Stimulated activated CD4-positive, alpha-beta T cell treated with anti-CD3 and anti-CD28 coated beads, Interleukin-1b, Interleukin-23, amount 100 ng/mL, for 1 hour (primary cell): ENCODE measurements at places on chromosomes 5 and 9.

DNA sequence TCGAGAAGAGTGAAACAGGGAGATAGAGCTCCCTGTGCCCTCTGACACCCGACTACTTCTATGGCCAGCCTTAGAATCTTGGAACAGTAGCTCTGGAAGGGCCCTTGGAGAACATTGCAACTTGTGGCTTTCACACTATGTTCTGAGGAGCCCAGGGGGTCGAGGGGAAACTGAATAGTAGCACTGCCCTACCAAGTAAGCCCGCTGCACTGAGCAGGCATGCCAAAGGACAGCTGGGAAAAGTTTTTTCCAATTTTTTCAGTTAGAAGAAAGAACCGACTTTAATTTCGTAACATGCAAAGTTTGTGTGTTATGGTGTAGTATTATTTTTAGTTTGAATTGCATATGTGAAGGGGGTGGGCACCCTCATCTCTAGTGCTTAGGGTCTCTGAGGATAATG lies 10.9 kb downstream of the SMIM3 start:
- no peak for DNase-seq

- no peak for DNase-seq
Observed at GRCh38 chr9:91017245-91017644, 215.6 kb downstream of the SYK start.

- no peak for DNase-seq
Observed at GRCh38 chr5:31270396-31270795, 76.9 kb downstream of the CDH6 start.

GRCh38 chr5:170597872-170598271 lies 94.1 kb downstream of the KCNIP1 start:
- no peak for DNase-seq

GRCh38 chr5:172447646-172448365 lies 6.5 kb downstream of the SH3PXD2B start:
- DNase-seq, result no peak

- DNase-seq, result no peak
Observed at GRCh38 chr5:42542106-42542505, 118.9 kb downstream of the GHR start.

DNA sequence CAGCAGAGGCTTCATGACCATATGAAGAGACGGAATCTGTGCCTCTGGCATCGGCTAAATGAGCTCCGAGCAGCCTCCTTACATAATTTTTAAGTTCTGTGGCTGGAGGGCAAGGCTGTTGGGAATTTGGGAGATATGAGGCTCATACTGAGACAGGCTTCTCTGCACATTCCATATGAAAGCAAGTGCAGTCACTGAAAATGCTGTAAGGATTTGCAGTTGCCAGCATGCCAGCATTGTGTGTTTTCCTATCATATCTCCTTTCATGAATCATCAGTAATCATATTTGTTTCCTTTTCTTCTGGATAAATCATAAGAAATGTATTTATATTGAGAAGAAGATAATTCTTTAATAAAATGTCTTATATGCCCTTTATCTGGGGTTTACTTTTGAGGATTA lies 775.4 kb downstream of the SEMA5A start:
- DNase-seq, result no peak

DNA sequence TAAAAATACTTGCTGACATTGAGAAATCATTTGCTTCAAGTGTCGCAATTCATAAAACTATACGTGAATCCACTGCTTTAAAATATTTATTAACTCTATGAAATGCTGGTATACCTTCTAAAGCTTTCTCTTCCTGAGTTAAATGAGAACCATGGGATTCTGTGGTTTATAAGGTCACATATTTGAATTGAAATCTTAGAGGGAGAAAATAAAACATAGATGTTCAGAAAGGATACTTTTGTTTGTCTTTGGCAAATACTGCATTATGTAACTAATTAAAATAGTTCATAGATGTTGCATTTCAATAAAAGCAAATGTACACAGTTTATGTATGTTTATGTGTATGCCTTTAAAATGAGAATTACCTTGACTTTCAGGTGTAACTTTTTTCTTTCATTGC lies 250.1 kb downstream of the FAM170A start:
- no peak for DNase-seq

- DNase-seq, result no peak
Observed at GRCh38 chr5:180367991-180368390, 14.9 kb upstream of the GFPT2 start.

DNA sequence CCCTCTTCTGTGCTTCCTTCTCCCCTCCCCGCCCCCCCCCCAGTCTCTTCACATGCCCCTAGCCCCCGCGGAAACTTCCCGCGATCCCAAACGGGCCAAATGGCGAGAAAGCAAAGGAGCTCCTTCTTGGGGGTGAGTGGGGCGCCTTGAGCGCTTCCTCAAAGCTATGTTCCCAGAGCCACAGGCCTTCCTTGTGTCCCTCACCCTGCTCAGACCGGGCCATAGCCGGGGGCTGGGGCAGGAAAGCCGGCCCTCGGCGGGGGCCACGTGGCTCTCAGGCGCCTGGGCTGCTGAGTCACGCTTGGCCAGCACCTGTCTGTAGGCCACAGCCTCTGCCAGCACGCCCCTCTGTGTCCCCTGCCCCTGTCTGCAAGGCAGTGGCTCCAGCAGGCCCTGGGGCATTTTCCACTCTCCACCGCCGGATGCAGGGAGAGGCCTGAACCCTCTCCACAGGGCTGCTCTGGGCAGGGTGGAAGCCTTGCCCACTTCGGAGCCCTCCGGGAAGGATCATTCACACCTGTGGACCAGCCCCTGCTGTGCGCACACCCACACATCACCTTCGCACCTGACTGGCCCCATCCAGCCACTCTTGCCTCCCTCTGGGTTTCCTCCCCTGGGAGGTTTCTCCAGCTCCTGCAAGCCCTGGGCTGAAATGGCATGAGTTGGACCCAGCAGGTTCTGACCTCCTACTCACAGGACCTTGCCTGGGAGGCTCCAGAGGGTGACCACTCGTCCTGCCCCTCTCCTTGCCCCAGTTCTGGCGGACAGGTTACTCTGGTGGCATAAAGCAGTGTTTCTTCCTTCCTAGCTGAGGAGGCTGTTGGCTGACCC lies 1.2 kb upstream of the SQSTM1 start:
- no peak for DNase-seq

- no peak for DNase-seq
Observed at GRCh38 chr9:81625969-81626368, 63.4 kb downstream of the TLE1 start.

- DNase-seq, result no peak
Observed at GRCh38 chr9:131252120-131252519, 24.2 kb downstream of the FAM78A start.

GRCh38 chr5:78501411-78502352 lies 141.3 kb downstream of the SCAMP1 start:
- no peak for DNase-seq

DNA sequence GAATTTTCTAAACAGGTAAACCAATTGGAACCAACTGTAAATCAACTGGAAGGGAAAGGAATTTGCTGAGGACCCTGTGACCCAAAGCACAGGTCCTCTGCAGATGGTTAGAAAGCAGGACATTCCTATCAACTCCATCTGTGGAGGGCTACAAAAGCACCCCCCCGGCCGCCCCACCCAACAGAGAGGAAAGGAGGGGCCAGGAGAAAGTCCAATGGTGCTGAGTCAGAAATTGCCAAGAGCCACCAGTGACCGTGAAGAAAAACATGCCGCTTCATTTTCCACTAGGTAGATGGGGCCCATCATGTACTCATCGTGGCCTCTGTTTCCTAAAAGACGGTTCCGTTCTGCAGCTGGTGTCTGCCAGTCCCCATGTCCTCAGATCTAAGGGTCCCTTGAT lies 66.3 kb downstream of the RAPGEF1 start:
- DNase-seq, result no peak

DNA sequence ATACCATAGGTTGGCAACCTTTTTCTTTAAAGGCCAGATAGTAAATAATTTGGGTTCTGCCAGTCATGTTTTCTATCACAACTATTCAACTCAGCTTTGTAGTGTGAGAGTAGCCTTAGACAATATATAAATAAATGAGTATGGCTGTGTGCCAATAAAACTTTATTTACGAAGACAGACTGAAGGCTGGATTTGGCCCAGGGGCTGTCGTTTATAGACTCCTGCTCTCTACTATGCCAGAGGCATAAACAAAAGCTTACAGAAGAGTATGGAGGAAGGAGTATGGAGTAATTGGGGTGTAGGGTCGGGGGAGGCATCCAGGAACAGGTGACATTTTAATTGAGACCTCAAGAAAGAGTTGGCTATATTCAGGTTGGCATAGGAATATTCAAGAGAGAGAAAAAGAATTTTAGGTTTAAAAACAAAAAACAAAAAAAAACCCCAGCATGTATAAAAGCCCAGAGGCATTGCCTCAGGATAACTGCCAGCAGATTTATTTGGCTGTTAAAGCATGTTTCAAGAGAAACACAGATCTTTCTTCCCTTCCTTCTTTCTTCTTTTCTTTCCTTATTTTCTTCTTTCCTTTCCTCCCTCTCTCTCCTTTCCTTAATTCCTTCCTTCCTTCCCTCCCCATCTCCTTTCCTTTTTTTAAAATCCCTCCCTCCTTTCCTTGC lies 39.9 kb downstream of the SLIT3 start:
- no peak for DNase-seq

DNA sequence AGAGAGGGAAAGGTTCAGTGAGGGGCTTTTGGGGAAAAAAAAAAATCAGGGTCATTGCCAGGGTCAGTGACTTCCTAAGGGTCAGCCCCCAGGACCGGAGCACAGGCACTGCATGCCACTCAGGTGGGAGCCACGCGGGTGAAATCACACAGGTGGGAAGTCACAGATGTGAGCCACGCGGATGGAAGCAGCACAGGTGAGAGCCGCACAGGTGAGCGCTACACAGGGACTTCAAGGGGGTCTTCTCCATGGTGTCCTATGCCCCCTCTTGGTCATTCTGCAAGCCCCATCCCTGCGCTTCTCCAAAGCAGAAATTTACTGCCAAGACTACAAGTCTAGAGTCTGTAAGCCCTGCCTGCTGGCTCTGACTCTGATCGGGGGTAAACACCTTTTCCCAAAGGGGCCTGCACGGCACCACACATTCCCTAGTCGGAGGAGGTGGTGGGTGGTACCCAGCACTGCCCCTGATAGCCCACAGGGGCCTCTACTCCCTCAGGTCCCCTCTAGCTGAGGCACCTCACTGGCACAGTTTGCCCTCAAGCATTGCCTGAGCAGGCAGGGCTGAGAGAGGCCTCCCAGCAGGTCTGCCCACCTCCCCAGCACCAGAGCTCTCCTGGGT lies 18.3 kb upstream of the OBP2B start:
- no peak for DNase-seq

GRCh38 chr9:22278426-22278825 lies 168.2 kb upstream of the DMRTA1 start:
- no peak for DNase-seq

DNA sequence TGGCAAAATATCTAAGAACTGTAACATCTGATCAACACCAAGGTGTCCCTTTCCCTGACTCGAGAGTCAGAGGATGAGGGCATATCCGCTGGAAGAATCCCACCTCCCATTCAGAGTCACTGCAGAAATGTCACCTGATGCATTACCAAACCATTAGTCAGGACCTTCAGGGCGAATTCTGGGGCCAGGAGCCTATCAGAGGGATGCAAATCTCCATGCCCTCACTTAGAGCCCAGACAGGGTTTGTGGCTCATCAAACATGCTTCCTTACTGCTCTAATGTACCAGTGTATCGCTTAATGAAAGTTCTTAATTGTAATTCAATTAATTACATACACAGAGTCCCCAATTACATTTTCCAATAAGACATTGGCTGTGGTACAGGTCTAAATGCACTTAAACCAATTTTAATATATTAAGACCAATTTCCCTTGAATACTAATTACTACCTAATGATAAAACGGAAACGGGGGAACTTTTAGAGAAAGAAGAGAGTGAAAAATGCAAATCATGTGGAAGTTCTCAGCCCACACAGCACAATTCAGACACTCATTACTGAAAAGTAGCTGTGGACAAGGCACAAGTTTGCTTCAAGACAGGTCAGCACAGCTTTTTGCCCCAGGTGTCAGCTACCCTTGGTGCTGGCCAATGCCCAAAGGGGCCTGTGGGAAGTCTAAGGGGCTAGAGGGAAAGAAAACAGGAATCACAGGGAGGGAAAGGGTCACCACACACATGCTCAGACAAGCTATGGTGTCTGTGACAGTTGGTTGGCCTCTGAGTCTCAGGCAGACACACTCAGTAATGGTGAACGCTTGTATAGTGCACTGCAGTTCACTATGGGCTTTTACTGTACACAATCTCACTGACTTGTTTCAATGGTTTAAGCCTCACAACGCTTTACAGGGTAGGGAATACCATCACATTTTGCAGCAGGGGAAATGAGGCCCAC lies 211.6 kb downstream of the MAPKAP1 start:
- DNase-seq, result no peak

DNA sequence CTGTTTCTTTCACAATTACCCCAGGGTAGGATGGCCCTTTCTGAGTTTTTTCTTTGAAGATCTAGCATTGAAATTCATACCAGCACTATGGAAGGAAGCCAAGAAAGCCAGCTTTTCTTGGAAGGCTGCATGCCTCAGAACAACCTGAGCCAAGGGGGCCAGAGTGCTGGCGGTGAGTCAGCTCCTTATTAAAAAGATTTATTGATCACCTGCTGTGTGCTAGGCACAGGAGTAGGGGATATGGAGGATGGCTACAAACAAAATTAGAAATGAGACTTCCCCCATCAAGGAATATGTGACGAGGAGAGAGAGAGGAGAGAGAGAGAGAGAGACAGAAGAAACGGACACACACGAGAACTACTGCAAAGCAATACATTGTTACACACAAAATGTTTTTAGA lies 184.6 kb upstream of the PUM3 start:
- no peak for DNase-seq
